Epithelial cell of prostate (primary cell): ENCODE measurements at places on chromosomes 1 and 21.

DNA sequence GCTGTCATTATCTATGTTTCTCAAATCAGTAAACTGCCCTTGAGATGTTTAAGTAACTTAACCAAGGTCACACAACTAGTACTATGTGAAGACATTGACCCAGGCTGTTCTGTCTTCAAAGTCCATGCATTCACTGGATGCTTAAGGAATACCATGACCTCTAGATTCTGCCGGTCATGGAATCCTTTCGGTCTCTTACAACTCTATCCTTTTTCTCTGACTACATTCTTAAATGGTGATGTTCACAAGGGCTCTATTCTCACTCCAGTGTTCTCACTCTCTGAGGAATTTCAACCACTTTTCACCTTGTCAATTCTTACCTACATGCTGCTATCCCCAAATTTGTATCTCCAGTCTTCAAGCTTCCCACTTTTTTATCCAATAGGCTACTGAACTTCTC, 15.2 kb downstream of the CRYZ start:
- DNase-seq, result no peak

DNA sequence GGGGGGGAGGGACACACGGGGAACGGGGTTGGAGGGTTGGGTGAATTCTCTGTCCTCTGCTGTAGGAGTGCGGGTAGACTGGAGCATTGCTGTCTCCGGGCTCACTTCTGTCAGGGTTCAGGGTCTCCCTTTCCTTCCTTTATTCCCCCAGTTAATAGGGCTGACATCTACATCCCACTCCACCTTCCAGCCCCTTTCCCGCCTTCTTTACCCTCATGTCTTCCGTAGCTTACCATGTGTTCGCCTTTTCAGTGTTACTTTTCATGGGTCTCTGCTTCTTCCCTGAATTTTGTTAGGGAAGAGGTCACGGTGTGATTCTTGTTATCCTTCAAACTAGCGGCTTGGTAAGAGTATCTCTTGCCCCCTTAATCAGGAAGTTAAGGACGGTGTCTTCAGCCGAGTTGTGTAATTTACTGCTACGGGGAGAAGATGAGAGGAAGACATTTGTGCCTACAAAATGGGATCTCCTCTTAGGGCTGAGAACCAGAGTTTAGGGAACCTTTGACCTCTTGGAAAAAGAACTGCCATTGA, 917 bp downstream of the RAP1A start:
- DNase-seq, result no peak

GRCh38 chr1:226085675-226086285, 23.3 kb downstream of the H3-3A start:
- no peak for DNase-seq

GRCh38 chr1:43449708-43450069, 4.0 kb downstream of the HYI start:
- no peak for DNase-seq

- DNase-seq, result no peak
Measured at GRCh38 chr1:29673669-29674626, 437.6 kb downstream of the PTPRU start.
